ENCODE measurements at places on chromosomes 11 and 22.
A peak's percentile ranks its signal among the peaks of the same experiment; 100 is the strongest.

GRCh38 chr11:18775492-18776292, 15.9 kb downstream of the PTPN5 start:
- DNase-seq: no peak

DNA sequence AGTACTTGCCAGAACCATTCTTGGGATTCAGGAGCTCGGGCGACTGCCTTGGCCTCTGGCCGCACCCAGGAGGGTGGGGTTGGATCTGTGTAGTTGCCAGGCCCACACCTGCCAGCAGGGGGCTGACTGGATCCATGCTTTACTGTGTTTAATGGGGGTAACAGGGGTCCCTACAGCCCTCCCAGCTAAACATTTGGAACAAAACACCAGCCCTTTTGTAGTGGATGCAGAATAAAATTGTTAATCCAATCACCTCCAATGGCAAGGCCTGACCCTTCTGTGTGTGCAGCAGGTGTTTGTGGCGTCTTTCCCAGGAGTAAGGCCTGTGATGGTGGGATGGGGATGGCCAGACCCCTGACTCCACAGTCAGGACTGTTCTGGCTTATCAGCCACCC, 22.5 kb downstream of the SUN2 start:
- DNase-seq: no peak

DNA sequence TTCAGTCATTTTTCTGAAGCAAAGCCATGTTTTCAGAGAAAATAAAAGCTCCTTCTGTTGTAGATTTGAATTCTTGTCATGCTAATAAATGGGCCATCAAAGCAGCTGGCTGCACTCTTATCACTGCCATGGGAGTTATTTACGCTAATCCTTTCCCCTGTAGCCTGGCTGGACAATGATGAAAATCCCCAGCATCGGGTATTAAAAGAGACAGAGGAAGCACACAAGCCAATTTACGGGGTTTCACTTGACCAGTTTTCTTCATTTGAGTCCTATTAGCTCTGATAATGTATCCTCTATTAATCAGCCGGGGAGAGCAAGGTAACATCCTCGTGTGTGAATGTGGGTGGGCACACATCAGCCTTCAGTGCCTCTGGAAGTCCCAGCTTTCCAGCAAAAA, 470.2 kb upstream of the API5 start:
- DNase-seq: no peak

DNA sequence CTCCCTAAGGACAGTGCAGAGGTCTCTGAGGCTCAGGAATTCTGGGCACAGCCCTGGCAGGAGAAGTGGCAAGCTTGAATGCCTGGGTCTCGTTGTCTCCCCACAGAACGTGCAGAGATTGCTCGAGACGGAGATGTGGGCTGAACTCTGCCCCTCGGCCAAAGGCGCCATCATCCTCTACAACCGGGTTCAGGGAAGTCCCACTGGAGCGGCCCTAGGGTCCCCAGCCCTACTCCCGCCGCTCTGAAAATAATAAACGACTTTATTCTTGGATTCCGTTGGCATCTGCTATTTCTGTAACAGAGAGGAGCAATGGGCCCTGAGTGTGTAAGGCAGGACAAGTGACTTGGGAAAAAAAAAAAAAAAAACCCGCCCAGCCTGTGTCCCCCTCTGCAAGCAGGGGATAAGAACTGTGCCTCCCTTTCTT, 591 bp upstream of the DNAJC4 start:
- peak; percentile 63 for DNase-seq

- DNase-seq: no peak
Observed at GRCh38 chr11:74927496-74927895, 21.4 kb downstream of the XRRA1 start.

DNA sequence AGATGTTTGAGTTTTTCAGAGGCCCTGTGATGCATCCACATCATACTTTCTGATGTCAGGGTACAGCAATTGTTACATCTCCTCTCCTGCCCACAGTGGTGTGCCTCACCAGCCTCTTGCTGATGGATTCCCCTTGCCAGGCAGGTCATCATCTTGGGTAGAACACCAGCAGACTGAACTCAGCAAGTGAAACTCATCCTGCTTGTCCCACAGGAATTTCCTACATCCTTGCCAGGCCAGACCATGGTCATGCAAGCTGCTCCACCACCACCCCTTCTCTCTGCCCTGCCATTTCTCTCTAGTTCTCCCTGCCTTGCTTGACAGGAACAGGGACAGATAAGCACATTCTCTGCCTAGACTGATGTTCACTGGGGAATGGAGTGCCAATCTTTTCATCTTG, 85.9 kb downstream of the PAX6 start:
- no peak for DNase-seq

GRCh38 chr22:21014726-21015465, at the start of gene P2RX6:
P2RX6 (plus strand) TSS chr22:21015165; CDS start chr22:21015175, 10 bp downstream.
- peak; percentile 76 for DNase-seq

DNA sequence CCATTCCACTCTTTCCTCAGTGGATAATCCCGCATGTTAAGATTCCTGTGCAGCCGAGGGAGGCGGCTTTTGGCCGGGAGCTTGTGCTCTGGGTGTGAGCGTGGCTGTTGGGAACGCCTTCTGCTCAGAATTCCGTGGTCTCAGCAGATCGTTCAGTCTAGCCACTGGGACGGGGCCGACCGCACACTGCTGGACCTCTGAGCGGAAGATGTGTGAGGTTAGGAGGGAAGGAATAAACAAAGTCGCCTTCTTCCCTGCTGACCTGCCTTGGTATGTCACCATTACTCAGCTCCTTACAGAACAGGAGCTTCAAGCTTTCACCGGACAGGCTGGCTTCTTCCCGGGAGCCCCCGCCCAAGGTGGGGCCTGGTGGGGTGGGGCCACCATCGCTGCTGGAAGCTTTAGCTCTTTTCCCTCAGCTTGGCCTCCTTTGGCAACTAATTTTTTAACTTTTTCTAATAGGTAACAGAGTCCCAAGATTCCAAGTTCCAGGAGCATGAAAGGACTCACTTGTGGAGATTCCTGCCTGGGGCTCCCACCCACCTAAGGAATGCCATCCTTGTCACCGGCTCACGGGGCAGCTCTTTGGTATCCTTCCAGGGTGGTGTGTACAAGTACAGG, 22.5 kb upstream of the SEPTIN5 start:
- no peak for DNase-seq

GRCh38 chr11:134026655-134027343, 42.1 kb upstream of the JAM3 start:
- no peak for DNase-seq

GRCh38 chr11:118522571-118523072, 4.7 kb upstream of the TTC36 start:
- no peak for DNase-seq

GRCh38 chr11:47589977-47590861, 3.7 kb downstream of the FAM180B start:
- DNase-seq: no peak
